ENCODE measurements at places on chromosomes 5 and 9.

GRCh38 chr9:68711281-68711680 is 6.2 kb downstream of the PIP5K1B start:
- no peak for DNase-seq

- DNase-seq: no peak
These were observed 112.5 kb downstream of the CPLANE1 start for GRCh38 chr5:37136694-37137093.

DNA sequence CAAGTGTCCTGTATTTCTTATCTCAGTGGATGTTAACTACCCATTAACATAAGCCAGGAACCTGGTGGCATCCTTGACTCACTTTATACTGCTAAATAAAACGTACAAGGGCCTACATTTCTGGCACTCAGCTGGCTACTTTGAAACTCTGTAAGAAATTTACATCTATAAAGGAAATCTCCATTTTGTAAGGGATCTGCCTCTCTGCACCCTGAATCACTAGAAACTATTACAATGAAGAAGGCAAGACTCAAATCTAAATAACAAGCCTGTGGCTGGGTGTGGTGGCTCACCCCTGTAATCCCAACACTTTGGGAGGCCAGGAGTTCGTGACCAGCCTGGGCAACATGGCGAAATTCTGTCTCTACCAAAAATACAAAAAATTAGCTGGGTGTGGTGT is 51.5 kb downstream of the RAPGEF1 start:
- no peak for DNase-seq

- DNase-seq: no peak
These were observed 228.2 kb downstream of the SYK start for GRCh38 chr9:91029650-91030361.

GRCh38 chr5:143837306-143837848 is 25.4 kb downstream of the HMHB1 start:
- peak; percentile 70 for DNase-seq

DNA sequence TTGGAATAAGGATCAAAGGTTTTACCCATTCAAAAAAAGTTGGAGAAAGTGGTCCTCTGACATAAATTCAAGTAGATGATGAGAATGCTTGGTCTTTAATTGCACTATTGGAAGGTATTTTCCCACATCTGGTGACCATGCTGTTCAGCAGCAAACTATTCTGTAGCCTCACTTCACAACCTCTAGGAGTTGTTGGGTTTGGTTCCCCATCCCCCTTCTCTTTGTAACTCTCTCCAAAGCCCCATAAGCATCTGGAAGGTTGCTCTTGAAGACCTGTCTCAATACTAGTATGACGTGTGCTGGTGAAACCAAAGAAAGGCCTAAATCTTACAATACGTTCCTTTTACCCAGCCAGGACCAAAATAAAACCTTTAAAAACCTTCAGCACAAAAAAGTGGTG is 8.5 kb downstream of the RGMB start:
- no peak for DNase-seq

- DNase-seq: peak; percentile 26
These were observed 155.0 kb downstream of the MAN2A1 start for GRCh38 chr5:109844695-109845094.

GRCh38 chr5:10862085-10862484 is 101.1 kb upstream of the DAP start:
- DNase-seq: no peak

DNA sequence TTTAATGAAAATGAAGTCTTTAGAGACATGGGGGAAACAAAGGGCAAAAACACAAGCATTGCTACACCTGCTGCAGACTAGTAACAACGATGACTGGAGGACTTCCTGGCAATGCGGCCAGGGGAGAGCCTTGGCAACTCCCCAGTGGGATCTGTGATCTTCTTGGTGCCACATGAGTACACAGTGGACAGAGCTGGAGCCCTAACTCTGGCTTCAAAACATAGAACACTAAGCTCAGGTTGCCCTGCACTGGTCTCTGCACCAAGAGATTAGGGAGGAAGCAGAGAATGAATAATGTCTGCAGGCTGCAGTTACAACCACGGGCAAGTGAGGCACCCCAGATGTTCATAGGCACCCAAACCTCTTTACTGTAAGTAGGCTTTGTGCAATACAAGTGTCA is 91.1 kb downstream of the MRPS27 start:
- no peak for DNase-seq

DNA sequence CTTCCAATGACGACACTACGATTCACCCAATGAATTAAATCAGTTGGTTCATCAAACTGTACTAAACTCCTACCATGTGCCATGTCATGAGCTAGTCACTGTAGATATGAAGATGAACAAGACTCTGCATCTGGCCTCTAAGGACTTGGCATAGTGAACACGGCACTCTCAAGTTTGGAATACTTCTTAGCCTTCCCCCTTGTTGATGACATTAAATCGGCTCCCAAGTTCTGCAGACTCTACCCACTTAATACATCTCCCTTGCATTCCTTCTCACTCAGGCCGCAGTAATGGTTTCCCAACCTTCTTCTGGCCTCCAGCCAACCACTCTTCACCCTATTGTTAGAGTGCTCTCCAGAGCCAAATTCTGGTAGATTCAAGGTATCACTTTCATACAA is 184.7 kb downstream of the MAPKAP1 start:
- DNase-seq: peak; percentile 72

DNA sequence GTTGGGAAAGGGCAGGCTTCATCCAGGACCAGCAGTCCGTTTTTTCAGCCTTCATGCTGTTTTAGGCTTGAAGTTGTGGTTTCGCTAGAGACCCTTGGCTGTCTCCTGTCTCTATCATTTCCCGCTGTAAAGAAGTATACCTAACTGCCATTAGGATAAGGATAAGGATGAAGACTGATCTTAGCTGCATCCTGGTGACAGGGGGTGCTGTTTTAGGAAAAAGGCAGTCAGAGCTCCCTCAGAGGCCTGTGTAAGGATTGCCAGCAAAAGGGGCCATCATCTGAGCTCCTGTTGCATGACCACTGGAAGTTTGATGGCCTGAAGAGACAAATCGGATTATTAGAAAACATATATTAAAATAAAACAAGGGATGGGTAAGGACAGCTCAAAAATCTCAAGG is 64.8 kb upstream of the FGF10 start:
- no peak for DNase-seq

DNA sequence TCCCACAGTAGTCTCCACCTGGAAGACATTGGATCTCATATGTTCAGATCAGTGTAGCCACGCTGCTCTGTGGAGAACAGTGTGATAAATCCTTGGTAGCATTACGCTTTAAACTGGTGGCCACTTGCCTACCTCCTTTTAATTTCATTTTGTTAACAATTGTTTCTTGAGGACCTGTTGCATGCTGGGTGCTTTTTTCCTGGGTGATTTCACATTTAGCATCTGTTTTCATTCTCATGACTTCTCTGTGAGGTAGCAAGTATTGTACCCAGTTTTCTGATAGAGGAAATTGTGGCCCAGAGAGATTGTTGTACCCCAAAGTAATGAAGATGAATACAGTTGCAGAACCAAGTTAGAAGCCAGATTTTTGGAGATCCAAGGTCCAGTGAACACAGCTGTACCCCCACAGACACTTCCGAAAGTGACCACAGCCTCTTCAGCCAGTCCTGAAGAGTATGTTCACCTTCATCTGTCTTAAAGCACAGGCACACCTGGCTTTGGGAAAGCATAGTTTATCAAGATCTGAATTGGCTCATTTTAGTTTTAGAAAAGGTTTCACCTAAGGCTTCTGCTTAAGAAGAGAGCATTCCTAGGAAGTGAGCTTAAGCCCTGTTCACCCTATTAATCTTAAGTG is 75.2 kb downstream of the F2RL2 start:
- no peak for DNase-seq

DNA sequence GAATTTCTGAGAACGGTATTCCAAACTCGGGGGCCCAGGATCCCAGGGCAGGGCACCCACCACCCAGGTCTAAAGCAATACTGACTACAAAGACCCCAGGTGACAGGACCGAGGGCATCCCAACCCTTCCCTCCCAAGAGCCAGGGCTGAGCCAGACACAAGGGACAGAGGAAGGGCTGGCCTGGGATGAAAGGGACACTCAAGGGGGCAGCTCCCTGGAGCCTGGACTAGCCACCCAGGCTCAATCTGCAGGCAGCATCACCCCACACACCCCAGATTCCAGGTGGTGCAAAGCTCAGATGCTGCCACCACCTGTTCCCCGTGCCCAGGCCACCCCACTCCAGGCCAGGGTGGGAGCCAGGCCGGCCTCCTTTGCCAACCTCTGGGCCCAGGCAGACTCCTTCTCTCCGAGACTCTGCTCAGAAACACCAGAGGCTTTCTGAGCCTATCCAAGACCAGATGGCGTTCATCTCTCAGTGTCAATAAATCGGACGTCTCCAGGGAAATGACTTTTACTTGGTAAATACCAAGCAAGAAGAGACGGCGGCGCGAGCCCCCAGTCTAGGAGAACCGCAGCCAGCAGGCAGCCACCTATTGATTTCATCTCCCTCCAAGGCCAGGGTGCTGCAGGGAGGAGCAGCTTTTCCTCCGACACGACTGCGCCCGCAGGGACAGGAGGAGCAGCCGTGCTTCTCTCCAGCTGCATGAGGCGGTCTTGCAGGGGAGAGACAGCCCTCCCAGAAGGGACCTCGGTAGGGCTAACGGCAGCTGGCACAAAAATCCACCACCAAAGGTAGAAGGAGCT is 94.1 kb upstream of the ADAMTS2 start:
- no peak for DNase-seq

DNA sequence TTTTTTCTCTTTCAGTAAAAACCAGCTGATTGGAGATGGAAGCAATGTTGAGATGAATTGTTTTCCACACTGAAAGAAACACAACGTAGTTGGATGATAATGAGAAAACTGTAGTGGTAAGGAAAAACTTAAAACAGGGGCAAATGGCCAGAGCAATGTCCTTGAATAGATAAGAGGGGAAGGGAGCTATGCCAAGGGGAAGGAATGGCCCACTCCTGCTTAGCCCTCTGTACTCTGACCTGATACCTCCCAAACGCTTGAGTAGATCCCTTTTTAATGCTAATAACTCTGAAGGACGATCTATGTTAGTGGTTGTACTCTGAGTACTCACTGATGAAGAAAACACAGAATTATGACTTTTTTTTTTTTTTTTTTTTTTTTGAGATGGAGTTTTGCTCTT is 114.7 kb upstream of the DAB2 start:
- no peak for DNase-seq

DNA sequence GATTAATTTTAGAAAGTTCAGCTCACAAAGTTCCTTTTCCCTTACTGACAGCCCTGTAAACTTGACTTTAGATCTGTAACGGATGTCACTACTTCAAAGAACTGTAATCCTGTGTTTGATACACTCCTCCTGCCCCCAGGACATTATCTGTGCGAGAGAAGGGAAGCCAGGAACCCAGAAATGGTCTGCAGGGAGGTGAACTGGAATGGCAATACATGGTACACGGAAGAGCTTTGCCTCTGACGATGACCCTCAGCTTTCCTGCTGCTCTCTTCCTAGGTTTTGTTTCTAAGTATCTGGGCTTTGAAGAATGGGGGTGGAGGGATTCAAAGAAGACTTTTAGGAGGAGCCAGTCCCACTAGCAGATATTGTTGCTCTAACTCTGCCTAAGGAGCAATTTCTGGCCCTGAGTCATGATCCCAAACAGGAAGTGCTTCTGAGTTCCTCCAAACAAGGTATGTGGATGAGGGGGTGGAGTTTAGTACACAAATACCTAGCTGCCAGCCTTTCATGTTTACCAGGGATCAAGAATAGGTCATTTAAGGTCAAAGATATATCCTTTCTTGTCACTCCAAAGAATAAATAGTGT is 43.4 kb upstream of the TMC1 start:
- DNase-seq: peak; percentile 67

DNA sequence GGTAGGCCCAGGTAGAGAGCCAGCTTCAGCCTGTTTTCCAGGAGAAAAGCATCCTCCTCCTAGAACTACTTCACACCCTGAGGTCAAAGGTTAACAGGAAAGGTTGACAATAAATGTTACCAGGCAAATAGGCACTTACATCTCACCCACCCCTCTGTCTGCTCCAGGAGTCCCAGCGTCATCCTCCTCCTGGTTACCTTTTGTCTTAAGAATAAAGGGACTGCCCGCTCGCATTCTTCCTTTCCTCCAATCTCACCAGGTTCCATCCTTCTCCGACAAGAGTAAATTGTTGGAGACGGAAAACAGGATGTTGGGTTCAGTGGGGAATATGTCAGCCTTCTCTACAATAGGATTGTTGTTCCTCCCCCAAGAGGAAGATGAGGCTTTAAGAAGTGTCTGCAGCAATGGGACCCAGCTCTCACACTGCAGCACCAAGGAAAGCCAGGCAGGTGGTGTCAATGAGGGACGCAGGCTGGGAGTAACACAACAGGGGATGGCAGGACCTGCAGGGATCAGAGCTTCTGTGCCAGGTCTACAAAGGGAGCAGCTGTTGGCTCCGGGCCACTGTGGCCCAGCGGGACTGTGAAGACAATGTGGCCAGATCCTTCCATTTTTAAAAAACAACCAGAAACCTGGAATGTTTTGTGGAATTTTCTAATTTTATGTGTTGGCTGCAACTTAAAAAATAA is 29.0 kb downstream of the FAT2 start:
- DNase-seq: no peak

Data from AG08395 (cell line).